ENCODE measurements at places on chromosomes 12 and 14.

DNA sequence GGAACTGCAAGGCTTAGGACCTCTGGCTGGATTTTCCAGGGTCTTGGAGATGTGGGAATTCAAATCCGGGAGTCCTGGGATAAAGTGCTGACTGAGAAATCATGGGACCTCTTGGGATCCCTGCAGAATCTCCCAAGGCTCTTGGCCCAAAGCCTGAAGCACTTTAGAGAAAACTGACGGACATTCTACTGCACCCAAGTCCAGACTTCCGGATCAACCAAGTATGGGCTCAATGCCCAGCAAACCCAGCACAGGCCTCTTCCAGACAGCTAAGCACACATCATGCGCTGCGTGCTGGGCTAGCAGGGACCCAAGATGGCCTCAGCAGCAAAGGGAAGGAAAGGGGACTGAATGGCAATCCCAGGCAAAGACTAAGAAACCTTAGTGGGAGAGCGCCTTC is 85.0 kb downstream of the ACTN1 start:
- DNase-seq: no peak

- no peak for DNase-seq
Measured at GRCh38 chr12:118617611-118618450, 241.5 kb downstream of the SUDS3 start.

DNA sequence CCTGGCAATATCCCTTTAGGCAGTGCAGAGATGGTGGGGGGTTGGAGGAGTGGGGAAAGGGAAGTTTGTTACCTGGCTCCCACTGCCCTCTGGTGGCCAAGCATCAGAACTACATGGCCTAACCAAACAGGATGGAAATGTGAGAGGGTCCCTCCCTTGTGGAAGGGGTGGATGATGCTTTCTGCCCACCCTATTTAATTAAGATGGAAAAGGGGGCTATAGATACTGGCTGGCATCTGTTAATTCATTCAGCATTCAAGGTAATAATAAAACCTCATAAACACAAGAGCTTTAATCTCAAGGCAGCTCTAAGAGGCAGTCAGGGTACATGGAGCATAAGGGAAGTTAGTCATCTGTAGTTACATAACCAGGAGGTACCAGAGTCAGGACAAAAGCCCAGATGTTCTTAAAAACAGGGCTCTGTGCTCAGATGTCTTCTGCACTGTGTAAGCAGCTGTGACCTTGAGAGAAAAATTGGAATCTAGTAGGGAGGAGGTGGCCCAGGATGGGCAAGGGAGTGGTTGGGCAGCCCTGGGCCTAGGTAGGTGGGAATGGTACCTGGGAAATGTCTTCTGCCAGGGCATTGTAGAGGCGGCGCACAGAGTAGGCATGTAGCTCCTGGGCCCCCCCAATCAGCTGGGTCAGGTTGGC is 4.6 kb downstream of the AP1G2 start:
- no peak for DNase-seq

GRCh38 chr14:79583738-79584408 is 627.4 kb downstream of the DIO2 start:
- DNase-seq: no peak

GRCh38 chr14:67487332-67487731 is 1.2 kb downstream of the TMEM229B start:
- no peak for DNase-seq

DNA sequence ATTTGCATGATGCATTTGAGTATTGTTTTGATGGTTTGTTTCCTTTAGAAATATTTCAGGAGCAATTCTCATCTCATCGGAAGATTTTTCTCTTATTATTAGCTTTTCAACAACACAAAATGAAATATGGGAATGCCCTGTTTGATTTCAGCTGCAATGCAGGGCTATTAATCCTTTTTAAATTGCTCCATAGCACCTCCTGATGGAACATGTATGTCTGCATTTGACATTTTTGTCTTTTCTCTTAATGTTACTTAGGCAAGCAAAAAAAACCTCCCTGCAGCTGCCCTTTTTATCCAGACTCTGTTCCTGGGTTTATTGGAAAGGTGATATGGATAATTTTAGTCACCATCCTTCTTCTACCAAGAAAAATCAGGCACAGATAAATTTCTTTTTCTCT is 895.8 kb downstream of the RPS29 start:
- DNase-seq: no peak

DNA sequence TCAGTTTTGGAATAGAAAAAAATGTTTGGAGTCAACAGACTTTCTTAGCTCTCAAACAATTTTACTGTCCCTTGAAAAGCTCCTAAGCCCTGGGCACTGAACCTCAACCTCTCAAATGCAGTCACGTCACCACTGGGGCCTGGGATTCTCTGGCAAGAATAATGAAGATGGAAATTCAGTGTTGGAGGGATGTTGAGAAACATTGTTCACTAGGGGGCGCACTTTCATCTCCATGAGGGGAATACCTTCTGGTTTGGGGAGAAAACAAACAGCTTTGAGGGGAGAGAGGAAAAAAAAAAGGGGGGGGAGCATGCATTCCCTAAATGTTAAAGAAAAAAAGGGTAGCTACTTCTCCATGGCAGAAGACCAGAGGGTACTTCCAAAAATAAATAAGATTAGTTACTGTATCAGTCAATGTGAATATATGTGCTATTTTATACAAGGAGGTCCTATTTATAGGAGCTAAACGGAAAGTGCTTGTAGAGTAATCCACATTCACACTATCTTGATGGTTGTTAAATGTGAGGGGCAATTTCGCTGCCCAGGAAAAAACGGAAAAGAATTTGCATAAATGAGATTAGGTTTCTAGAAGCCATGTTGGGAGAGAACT is 5.8 kb upstream of the TBPL2 start:
- DNase-seq: peak; percentile 67

GRCh38 chr14:53180272-53181221 is 27.4 kb upstream of the DDHD1 start:
- no peak for DNase-seq

GRCh38 chr14:106378191-106378590 is 851.8 kb downstream of the TMEM121 start:
- no peak for DNase-seq

DNA sequence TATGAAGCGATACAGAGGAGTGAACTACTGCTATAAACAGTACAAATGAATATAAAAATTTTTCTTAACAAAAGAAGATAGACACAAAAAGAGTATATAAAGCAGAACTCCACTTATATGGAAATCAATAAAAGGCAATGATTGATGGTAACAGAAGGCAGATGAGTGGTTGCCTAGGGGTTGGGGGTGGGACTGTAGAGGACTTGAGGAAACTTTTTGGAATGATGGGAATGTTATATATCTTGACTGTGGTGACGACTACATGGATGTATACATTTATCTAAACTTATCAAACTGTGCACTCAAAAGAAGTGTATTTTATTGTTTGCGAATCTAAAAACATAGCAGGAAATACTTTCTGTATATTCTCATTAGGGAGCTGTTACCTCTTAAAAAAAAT is 89.1 kb downstream of the PTCSC3 start:
- DNase-seq: no peak

DNA sequence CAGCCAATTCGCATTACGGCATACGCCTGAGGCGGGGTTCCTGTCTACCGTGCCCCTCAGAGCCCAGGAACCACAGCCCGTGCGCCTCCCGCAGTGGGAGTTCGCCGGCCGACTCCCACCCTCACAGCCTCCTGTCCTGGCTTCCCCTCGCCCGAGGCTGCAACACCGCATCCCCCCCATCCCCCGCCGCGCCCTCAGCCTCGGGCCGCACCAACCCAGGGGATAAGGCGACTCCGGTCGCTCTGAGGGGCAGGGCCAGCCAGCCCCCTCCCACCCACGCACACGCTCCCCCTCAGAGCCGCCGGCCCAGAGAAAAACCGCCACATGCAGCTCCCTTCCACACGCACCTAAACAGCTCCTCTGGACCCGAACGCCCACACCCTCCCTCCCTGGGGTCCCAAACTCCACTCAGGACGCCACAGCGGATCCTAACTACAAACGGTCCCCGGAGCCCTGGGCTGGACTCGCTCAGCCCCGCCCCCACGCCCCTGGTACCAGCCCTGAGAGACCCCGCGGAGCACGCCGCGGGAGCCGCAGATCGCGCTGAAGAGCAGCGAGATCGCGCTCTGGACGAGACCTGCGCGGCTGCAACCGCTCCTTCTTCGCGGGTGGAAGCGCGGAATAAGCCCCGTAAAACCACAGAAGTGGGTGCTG is at the start of gene C14orf39:
Gene C14orf39 (minus strand): TSS at position 466 of the 654 bp plus-strand sequence. CDS start 985 bp downstream, outside the sequence.
- no peak for DNase-seq

GRCh38 chr12:4108803-4109345 is 164.7 kb upstream of the CCND2 start:
- DNase-seq: no peak

GRCh38 chr12:70994217-70994788 is 73.8 kb upstream of the PTPRR start:
- DNase-seq: no peak

DNA sequence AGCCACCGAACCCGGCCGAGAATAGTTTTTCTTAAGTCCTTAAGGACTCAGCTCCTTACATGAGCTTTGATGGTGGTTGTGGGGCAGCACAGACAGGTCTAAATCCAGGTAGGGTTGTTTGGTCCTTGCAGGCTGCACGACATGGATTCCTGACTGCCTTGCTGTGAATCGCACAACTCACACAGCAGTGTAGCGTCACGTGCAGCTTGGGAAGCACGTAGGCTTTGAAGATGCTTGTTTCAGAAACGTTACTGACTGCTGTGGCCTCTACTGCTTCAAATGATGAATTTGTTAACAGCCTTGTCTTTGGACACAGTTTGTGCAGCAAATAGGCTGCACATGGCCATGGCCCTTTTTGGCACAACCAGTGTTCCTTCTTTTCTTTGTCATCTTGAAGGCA is 29.9 kb downstream of the ZBTB42 start:
- DNase-seq: no peak

DNA sequence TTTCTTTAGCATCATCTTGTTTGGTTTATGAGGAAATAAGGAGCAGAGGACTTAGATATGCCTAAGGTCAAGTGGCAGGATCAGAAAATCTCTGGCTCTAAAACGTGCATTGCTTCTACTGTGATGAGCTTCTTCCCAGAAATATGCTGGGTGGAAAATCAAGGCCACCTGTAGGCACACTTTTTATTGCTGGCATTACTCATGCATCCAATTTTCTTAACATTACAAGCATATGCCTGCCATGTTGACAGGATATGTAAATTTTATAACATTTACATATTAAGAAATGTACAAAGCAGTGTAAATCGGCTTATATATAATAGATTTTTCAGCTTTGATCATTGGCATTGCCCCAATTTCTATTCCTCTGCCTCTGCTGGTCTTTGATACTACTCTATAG is 409.6 kb downstream of the TMEM132D start:
- DNase-seq: no peak

- no peak for DNase-seq
Measured at GRCh38 chr12:128531170-128531569, 264.2 kb downstream of the TMEM132C start.

DNA sequence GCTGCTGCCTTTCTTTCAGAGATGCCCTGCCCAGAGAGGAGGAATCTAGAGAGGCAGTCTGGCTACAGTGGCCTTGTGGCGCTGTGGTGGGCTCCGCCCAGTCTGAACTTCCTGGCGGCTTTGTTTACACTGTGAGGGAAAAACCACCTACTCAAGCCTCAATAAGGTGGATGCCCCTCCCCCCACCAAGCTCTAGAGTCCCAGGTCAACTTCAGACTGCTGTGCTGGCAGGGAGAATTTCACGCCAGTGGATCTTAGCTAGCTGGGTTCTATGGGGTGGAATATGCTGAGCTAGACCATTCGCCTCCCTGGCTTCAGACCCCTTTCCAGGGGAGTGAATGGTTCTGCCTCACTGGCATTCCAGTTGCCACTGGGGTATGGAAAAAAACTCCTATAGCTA is 25.6 kb downstream of the SPATA7 start:
- DNase-seq: no peak

- DNase-seq: no peak
Measured at GRCh38 chr12:103809154-103809553, 31.9 kb downstream of the NT5DC3 start.

GRCh38 chr14:89721956-89722355 is 232.6 kb downstream of the EFCAB11 start:
- no peak for DNase-seq

DNA sequence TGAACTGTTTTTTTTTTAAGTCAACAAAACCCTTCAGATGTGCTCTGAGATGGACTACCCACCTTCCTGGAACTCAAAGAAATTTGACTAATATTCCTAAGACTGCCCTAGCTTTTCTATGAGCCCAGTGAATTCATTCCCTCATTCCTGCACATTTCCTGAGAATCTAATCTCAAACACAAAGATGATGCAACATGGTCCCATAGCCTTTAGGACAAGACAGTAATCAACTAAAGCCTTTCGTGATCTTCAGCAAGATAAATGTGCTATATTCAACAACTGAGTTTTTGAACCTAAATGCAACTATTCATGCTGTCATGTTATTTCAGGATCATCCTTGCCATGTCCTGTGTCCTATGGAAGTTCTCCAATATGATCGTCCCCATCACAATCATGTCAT is 5.0 kb downstream of the SETD3 start:
- DNase-seq: no peak

- no peak for DNase-seq
Measured at GRCh38 chr12:48764521-48764920, 24.4 kb downstream of the ADCY6 start.

GRCh38 chr14:41957459-41957858 is 350.8 kb downstream of the LRFN5 start:
- DNase-seq: no peak

- DNase-seq: no peak
Measured at GRCh38 chr12:124497039-124497438, 70.4 kb downstream of the NCOR2 start.

DNA sequence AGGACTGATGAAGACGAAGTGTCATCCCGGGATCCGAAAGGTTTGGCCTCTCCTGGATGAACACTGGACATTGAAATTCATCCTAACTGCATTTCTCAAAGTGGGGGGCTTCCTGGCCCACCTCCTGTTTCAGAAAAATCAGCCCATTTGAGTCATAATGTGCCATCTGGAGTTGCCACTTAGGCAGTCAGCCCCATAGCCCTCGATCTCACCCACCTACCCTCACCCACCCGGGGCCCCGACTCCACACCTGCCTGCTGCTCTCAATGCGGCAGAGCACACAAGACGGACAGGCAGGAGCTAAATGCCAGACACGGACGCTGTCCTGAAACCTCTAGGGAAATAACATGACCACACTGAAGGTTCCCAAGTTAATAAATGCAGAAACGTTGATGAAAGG is 12.6 kb downstream of the DLK1 start:
- no peak for DNase-seq

- no peak for DNase-seq
Measured at GRCh38 chr12:116838365-116838764, 42.9 kb downstream of the HRK start.

- no peak for DNase-seq
Measured at GRCh38 chr12:71536279-71536938, 96.8 kb downstream of the LGR5 start.

DNA sequence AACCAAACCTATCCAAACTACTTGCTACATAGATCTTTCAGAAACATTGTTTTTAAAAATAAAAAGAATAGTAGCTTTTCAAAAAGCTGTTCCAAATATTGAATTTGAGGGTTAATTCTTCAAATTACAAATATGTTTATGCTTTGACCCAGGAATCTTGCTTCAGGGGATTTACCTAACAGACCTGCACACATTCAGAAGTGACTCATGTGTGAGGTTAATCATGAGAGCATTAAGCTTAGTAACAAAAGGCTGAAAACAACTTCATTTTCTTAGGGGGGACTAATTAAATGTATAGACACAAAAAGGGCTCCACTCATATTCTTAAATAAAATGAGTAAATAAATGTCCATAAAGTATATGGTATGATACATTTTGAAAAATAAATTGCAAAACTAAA is 672.4 kb upstream of the FLRT2 start:
- no peak for DNase-seq

Measured in SHP77 treated with DMSO at 0.1 percent for 48 hours (cell line).